CD4-positive, alpha-beta T cell treated with Interleukin-1 beta for 1 hour (primary cell): ENCODE measurements at places on chromosomes 7 and 10.
A peak's percentile ranks its signal among the peaks of the same experiment; 100 is the strongest.

DNA sequence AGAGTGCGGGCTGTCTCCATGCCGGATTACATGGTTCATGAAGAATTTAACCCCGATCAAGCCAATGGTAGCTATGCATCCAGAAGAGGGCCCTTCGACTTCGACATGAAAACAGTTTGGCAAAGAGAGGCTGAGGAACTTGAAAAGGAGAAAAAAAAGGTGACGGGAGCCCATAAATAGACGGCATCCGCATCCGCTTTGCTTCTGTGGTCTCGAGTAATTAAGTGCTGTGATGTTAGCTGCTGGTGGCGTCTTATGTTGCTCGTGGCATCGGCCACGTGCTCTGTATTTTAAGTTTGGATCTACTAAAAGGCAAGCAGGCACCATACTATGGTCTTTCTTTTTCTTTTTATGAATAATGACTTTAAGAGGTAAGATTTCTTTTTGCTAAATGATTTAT lies 11.1 kb downstream of the C7orf57 start:
- peak; percentile 31 for DNase-seq

DNA sequence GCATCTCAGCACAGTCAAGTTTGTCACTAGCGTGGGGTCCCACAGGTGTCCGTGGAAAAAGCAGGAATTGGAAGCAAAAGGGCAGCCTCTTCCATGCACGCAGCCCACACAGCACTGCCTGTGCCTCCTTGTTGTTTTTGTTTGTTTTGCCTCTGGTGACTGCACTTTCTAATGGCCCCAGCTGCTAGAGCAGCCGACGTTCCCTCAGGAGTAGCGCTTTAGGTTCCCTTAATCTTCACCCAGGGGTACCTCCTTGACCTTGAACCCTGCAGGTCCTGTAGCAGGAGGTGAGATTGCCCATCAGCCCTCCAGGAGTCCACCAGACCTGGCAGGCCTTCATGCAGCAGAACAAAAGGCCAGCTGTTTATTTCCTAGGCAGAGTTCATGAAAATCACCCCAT lies 210.1 kb downstream of the CACNB2 start:
- no peak for DNase-seq

DNA sequence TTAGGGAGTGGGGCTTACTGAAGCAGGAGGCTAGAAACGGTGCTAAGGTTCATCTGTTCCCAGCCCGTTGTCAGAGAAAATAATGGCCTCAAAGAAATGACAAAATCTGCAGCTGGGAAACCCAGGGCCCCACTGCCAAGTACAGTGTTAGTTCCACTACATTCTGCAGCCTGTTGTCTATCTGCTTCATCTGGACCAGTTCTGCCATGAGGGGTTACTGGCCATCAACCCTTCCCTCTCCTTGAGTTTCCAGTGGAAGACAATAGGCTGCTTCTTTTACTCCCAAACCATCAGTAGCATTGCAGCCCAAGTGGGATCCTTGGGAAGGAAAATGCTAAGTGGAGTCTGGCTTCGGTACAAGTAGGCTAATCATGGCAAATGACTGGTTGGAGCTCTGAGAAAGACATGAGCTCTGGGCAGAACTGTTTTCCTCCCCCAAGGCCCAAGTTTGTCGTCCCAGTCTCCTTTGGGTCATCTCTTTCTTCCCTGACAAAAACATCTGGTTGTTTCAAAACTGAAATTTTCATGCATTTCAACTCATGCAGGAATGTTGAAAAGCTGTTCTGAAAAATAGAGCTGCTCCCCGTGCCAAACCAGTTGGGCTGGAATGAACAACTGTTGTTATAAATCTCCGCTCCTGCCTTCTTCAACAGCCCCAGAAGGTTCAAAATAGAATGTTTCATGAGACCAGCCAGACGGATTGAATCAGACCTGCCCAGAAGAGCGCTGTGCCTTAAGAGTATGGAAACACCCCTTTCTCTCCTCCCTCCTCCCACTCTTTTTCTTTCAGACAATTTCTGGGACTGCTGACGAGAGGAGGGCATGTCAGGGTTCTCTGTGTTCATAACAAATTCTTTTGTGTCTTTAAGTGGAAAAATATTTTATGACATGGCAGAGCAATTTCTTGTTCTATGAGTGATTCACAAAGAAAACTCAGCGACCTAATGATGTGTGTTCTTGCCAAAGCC lies 116.6 kb downstream of the RAB18 start:
- no peak for DNase-seq

DNA sequence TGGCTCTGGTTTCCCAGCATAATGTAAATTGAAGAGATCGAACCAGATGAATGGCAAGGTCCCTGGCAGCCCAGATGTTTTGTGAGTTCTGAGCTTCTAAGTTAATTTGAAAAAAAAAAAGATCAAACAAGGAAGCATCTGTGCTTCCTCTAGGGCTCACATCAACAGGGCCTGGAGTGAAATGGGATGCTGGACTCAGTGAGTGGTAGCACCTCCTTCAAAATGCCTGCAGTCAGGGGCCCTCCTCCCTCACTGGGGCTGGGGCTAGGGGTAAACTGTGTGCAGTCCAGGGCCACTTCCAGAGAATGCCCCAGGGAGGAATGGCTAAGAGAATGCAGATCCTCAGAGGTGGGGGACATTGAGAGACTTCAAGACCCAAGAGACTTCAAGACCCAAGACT lies 6.0 kb upstream of the CUEDC2 start:
- DNase-seq = no peak

- DNase-seq = no peak
Measured at GRCh38 chr7:157542068-157543021, 205.5 kb downstream of the DNAJB6 start.
